ENCODE measurements at places on chromosomes 2 and 18.

GRCh38 chr2:7725850-7726242 lies 808.6 kb downstream of the RNF144A start:
- DNase-seq, result no peak

- no peak for DNase-seq
Measured at GRCh38 chr2:29054430-29054829, 19.9 kb downstream of the PCARE start.

DNA sequence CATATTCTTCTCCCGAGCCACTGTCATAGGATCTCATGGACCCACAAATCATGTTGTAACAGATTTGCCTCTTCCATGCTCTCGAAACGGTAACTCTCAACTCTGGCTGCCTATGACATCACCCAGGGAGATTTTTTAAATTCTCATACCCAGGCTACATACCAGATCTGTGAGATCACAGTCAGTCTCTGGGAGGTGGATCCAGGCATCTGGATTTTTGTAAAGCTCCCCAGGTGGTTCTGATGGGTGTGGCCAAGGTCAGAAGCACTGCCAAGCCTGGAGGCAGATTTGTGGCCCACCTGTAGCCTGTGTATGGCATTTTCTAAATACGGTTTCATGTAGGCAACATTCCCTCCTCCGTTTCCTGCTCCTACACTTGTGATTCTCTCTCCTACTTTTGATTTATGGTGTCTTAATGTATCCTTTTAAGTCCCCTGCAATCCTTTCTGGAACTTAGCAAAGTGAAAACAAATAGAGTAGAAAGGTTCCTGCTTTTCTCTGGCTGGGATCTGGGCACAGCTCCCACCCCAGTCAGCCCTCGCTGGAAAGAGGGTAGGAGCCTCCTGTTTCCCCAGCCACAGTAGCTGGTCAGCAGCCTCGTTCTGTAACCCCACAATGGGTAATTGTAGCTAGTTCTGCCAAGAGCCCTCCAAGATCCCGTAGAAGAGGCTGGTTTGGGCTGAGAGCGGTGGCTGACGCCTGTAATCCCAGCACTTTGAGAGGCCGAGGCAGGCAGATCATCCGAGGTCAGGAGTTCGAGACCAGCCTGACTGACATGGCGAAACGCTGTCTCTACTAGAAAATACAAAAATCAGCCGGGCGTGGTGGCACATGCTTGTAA lies 96.2 kb downstream of the KLHL29 start:
- no peak for DNase-seq

DNA sequence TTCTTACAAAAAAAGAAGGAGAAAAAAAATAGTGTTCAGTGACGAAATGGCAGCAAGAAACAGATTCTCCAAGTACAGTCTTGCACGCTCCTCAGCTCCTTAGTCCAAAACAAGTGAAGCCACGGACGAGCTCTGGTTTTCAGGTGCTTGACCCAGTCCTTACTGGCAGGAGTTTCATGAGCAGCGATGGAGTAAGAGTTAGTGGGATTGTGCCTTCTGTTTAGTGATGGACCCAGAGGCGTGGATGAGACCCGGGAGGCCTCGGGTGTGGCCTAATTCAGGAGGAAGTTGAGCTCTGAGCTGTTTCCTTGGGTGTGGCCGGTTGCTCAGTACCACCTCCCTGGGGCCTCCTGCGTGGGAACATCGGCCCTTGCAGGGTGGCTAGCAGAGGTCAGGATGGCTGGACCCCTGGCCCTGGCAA lies 52.0 kb downstream of the KIF5C start:
- DNase-seq, result peak; percentile 66

DNA sequence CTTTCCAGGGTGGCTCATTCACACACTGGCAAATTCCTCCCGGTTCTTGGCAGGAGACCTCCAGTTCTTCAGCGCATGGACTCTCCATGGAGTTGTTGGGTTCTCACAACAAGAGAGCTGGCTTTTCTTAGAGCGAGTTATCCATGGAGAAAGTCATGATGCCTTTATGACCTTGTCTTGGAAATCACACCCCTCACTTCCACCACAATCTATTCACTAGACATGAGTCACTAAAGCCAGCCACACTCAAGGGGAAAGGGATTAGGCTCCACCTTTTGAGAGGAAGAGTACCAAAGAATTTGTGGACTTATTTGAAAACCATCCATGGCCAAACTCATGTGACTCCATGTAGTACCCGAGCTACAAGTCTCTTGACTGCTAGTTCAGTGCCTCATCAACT lies 160.5 kb downstream of the SETBP1 start:
- DNase-seq, result no peak

GRCh38 chr2:54724560-54725342 lies 1.3 kb downstream of the EML6 start:
- peak; percentile 47 for DNase-seq

DNA sequence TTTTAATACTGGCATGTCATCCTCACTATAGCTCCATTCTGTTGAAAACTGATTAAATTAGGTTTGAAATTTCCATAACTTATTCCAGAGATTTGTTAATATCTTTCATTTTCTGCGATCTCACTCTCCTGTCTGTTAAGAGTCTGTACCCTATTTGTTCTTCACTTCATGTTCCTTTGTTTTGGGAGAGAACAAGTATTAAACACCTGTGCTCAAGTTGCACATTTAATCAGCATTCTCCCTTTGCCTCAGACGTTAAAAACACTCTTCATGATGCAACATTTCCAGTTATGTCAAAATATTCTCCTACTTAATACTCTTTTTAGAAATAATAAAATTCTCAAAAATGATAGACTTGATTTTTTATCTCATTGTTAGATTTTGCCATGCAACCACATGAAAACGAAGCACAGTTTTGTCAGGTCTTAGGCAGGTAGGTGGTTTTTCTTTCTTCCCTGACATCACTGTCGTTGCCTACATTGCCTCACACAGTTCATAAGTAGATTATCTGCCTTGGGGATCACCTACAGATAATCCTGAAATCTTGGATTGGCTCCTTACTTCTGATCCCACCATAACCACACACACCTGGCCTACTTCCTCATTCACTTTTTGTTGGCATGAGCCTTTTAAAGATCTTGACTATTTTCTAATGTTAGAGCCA lies 109.9 kb downstream of the GAREM1 start:
- DNase-seq, result no peak

- DNase-seq, result no peak
Measured at GRCh38 chr2:46334389-46335271, 37.4 kb downstream of the EPAS1 start.

GRCh38 chr2:55947752-55948151 lies 24.2 kb upstream of the EFEMP1 start:
- DNase-seq, result no peak

DNA sequence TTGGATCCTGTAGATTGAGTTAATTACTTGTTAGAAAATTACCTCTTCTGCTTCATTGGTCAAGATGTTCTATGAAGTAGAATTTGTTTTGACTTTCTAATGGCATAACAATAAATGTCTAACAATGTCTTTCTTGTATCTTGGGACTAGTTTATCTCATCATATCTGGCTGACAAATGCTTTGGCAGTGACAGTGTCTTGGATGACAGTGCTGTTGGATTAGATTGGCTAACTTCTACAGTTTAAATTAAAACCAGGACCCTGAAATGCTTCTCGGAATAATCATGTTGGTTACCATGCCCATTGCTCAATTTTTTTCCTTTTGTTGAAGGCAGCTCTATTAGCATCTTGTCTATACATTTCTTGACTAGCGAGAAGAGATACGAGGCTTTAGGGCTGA lies 176.9 kb downstream of the PARD3B start:
- DNase-seq, result no peak

DNA sequence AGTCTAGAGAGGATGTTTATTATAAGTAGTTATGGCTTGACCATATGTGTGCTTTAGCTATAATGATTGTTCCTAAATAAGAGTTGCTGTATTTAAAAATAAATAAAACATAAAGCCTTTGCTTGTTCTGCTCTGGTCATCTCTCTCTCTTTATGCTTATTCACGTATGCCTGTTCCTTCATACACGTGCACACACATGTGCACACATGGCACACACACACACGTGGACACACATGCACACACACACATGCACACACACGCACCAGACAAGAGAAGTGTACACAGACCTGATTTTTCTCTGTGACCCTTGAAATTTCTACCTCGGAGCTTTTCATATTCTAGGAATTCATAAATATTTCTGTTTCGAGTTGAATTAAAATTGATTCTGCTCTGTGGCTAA lies 658.2 kb upstream of the SALL3 start:
- DNase-seq, result no peak

DNA sequence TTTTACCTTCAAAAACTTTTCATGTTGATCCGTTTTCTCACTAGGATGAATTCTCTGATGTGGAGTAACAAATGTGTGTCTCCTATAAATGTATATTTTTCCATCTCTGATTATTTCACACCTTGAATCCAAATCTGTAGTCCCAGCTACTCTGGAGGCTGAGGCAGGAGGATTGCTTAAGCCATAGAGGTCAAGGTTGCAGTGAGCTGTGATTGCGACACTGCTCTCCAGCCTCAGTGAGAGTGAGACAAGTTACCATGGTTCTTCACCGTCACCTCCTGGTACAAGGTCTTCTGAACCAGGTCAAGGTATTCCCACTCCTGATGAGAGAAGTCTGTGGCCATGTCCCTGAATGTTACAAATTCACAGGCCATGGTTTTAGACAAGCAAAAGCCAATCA lies 15.1 kb downstream of the GMCL1 start:
- DNase-seq, result no peak

DNA sequence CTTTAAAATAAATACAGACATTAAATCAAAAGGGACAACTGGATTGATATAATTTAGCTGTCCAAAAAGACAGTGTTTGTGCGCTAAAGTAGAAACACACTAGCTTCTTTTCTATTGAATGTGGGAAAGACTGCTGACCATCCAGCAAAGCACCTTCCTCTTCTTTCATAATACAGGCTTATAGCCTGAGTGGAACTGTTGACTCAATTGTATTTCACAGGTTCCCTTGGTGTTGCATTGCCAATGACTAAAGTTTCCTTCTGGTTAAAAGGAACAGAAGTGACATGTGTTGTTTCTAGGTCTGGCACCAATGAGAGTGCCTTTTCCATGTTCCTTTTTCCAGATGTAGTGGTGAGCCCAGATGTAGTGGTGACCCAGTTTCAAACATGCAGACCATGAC lies 412.3 kb downstream of the RNF144A start:
- DNase-seq, result no peak

DNA sequence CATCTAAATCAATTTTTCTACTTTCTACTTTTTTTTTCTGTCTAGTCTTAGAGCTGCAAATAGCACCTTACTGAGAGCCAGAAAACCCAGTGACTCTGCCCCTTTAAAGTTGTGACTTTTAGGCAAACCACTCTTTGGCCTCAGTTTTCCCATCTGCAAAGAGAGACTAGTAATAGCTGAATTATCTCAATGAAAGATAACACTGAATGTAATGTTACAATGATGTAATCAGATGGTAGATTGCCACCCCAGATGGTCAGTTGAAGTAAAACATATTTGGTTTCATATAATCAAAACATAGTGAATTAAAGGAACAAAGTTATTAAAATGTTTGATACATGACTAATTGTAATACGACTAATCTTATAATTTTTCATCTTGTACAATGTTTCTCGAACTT lies 5.0 kb upstream of the APCDD1 start:
- DNase-seq, result no peak

DNA sequence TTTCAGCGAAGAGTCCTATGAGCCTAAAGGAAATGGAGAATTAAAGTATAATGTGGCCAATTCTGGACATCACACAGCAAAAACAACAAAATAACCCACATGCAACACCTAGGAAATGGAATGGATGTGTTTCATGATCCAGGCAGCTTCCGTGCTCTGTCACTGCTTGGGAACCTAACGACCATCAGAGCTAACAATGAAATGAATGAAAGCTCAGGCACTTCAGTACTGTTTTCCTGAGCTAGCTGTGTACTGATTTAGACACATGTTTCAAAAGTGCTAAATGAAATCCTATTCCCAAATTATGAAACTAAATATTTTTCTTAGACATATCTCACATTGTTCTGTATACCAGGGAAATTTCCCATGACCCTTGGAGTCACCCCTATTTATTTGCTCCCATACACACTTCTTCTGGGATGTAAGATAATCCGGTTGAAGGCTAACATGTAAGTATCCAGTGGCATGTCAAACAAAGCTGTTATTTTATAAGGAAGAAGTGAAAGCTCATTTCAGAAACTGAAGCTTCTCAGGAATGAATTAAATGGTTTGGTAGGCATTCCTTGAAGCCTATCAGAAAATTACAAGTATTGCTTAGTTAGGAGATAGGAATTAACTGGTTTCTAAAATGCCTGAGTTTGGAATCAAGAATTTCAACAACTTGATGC lies 108.5 kb upstream of the RND3 start:
- no peak for DNase-seq

DNA sequence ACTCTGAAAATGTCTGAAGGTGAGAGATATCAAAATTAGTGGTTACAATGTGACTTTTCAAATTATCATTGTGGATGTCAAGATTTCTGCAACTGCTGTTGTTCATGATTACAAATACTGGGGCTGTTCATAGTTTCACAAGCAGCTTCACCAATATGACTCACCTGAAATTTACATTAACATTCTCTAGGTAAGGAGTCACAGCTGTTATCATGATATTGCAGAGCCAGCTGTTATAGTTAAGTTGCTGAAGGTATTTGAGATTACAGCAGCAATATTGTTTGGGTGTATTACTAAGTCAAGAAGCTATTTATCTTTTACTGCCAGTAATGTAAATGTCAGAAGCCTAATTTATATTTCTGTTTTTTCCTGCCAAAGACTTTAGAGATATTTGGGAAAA lies 140.0 kb downstream of the MC4R start:
- no peak for DNase-seq

- no peak for DNase-seq
Measured at GRCh38 chr2:165348441-165348840, 109.2 kb downstream of the SCN2A start.

GRCh38 chr18:2736823-2737222 lies 81.3 kb downstream of the SMCHD1 start:
- no peak for DNase-seq

- DNase-seq, result no peak
Measured at GRCh38 chr2:57107353-57107752, 923.6 kb downstream of the CCDC85A start.

DNA sequence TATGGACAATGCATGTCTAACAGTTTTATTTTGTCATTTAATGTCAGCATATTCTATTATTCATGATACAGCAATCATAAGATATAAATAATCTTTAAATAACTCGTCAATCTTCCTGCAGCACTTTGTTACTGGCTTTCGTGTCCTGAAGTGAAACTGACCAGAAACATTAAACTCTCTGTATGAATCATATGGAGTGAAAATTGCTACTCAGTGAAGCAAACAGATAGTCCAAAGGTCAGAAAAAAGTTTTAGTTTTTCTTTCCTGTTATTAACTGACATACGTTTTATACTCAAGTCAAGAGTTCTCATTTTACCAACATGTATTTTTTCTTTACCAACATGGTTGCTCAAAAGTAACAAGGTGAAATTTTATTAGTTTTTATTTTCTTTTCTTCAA lies 106.8 kb upstream of the GALNT5 start:
- DNase-seq, result no peak

- DNase-seq, result no peak
Measured at GRCh38 chr18:35661483-35662146, 80.1 kb downstream of the GALNT1 start.

- no peak for DNase-seq
Measured at GRCh38 chr18:72687736-72688135, 143.6 kb upstream of the CBLN2 start.

GRCh38 chr18:22731398-22731797 lies 201.7 kb upstream of the RBBP8 start:
- DNase-seq, result no peak
